ENCODE measurements at places on chromosomes 12 and 14.

DNA sequence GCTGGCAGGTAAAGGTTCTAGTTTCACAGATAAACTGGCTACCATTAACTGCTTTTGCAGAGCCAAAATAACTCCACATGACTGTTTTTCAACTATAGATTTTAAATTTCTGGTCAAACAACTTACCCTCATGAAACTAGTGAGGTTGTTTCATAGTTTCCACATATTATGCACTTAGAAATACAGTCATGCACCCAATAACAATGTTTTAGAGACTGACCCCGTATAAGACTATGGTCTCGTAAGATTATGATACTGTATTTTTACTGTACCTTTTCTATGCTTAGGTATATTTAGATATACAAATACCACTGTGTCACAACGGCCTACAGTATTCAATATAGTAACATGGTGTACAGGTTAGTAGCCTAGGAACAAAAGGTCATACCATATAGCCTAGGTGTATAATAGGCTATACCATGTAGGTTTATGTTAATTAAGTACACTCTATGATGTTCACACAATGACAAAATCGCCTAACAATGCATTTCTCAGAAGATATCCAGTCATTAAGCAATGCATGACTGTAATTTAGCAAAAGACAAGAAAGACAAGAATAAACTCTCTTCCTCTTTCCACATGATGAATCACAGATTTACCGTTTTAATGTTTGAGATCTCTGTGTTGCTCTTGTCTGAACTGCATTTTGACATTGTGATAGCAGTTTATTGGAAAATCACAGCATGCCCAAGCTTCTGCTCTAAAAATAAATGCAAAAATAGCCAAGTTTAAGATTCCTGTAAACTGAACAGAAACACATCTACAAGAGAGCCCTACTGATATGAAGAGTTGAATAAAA lies 17.1 kb downstream of the DICER1 start:
- no peak for DNase-seq

- DNase-seq: no peak
Observed at GRCh38 chr12:4744709-4745108, 24.5 kb downstream of the GALNT8 start.

DNA sequence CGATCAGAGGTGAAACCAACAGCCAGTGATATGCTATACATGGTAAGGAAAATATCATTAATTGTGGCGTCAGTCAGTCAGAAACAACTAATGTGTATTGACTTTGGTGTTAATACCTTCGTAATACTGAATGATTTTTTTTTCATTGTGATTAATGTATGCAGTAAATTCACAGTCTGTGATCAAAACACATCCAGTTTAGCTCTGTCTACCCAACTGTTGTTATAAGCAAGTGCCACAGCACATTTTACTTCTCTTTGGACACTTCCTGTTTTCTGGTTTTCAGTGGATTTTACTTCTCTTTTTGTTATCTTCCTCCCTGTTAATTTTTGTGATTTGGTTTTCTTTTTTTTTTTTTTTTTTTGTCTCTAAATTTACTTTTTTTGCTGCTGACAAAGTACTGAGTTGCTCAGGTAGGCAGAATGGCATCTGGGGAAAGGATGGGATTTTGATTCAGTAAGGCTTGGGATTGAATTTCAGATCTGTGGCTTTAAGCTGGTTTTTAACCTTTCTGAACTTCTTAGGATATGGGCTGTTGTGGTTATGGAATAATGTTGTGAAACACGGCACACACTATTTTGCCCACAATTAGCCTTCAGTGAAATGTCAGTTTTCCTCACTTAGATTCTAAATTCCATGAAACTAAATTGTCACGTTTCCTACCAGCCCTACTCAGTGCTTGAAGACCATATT lies 604 bp downstream of the GLIPR1 start:
- DNase-seq: no peak

GRCh38 chr14:35220920-35221319 lies 71.3 kb upstream of the PSMA6 start:
- no peak for DNase-seq

GRCh38 chr14:95527387-95528002 lies 7.4 kb upstream of the GLRX5 start:
- DNase-seq: peak; percentile 57

GRCh38 chr14:71891185-71891584 lies 41.0 kb upstream of the RGS6 start:
- DNase-seq: no peak

GRCh38 chr12:22729431-22729956 lies 104.5 kb downstream of the ETNK1 start:
- no peak for DNase-seq

- no peak for DNase-seq
Observed at GRCh38 chr14:106505366-106505765, 979.0 kb downstream of the TMEM121 start.

GRCh38 chr12:66898700-66899469 lies 220.0 kb upstream of the GRIP1 start:
- DNase-seq: no peak

GRCh38 chr14:72665259-72665658 lies 228.6 kb downstream of the DPF3 start:
- no peak for DNase-seq

GRCh38 chr12:71276541-71276940 lies 118.7 kb upstream of the TSPAN8 start:
- DNase-seq: no peak

GRCh38 chr12:26690601-26691000 lies 142.4 kb downstream of the ITPR2 start:
- no peak for DNase-seq

GRCh38 chr12:75805905-75806304 lies 225.7 kb downstream of the PHLDA1 start:
- no peak for DNase-seq

DNA sequence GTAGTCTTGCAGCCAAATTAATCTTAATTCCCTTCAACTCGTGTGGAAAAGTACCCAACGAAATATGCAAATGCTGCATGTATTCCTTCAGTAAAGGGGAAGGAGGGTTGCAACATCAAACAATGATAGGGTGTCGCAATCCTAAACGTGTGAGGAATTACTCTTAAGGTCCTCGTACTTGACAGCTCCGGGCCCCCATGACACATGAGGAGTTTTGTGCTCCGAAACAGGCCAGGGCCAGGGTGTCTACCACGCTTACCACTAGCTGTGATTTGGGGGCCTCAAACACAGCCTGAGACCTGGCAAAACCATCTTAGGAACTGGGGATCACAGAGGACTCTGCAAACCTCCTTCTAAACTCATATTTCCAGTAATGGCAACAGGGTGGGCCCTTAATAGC lies 20.4 kb downstream of the FOS start:
- DNase-seq: no peak

DNA sequence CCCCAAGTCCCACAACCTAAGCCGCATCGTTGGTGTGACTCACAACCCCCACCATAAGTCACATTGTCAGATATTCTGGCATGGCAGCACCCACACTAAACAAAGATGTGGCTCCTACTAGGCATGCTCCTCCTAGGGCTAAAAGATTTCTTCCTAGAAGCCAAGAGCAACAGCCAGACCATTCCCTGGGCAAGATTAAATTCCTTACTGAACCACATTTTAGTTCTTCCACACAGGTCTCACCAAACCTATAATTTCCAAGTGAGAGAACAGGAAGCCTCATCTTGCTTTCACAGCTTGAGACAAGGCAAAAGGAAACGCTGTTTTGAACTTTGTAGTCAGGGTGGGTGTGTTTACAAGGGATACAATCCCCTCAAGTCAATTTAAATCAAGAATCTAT lies 632.8 kb downstream of the DIO2 start:
- DNase-seq: no peak

- DNase-seq: no peak
Observed at GRCh38 chr12:90069711-90070110, 361.1 kb upstream of the ATP2B1 start.

- DNase-seq: peak; percentile 19
Observed at GRCh38 chr12:62787611-62788010, 147.3 kb downstream of the PPM1H start.

DNA sequence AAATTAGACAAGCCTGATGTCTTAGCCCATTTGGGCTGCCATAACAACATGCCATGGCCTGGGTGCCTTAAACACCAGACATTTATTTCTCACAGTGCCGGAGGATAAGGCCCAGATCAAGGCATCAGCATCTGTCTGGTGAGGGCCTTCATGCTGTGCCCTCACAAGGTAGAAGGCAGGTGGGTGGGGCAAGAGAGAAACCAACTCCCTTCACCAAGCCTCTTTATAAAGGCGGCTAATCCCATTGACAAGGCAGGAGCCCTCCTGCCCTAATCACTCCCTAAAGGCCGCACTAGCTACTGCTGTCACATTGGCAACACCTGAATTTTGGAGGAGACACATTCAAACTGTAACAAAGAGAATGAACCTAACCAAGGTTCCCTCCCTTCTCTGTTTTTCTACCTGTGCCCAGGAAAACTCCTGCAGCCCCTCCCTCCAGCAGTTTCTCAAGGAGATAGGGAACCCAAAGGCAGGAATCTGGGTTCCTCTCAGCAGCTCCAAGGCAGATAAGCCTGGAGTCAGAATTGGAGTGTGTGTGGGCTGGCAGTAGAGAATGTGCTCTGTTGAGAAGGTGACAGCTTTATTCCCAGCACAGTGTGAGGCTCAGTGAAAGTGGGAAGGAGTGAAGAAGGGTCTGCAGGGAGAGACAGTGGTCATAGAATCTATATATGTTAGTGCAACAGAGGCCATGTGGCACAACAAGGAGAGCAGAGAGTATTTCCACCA lies 21.7 kb upstream of the GPATCH2L start:
- no peak for DNase-seq

GRCh38 chr12:19529951-19530636 lies 90.8 kb downstream of the AEBP2 start:
- DNase-seq: no peak

DNA sequence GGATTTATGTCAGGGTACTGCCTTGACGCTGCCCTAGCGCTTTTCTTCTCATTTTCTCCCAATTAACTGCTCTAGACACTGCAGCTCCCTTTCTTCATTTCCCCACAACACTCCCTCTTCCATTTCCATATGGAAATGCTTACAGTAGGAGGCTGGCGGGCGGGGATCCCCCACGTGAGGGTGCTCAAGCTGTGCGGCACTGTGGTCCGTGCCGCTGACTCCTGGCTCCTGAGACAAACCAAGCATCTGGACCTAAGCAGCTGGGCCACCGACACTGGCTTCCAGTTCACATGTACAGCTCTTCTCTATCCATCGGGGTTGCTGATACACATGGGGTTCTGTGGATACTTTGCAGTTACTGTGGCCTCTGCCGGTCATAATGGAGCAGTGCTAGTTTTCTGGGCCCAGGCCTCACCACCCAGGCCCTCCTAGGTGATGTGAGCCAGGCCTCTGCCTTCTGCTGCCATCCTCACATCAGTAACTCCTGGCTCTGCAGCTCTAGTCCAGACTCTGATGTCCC lies 20.2 kb downstream of the TCHP start:
- DNase-seq: peak; percentile 21

GRCh38 chr12:92604786-92605185 lies 98.0 kb upstream of the PLEKHG7 start:
- no peak for DNase-seq

GRCh38 chr12:118103201-118103600 lies 610 bp downstream of the VSIG10 start:
- peak; percentile 84 for DNase-seq

- DNase-seq: peak; percentile 44
Observed at GRCh38 chr12:6263931-6264330, 46.6 kb upstream of the PLEKHG6 start.

DNA sequence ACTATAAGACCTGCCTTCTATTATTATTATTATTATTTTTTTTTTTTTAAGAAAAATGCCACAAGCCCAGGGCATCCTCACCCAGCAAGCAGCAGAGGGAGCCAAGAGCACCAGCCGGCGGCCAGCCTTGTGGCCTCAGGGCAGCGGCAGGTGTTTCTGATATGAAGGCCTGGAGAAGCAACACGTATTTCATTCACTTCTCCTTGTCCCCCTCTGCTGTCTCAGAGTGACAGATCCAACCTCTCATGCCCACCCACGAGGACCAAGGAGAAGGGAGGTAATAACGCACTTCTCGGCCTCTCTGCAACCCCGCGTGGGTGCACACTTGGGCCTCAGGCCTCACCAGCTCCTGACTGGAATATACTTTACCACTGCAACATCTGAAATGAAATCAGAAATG lies 25.4 kb downstream of the CDC42BPB start:
- peak; percentile 63 for DNase-seq
